ENCODE measurements at places on chromosomes 2 and 18.

DNA sequence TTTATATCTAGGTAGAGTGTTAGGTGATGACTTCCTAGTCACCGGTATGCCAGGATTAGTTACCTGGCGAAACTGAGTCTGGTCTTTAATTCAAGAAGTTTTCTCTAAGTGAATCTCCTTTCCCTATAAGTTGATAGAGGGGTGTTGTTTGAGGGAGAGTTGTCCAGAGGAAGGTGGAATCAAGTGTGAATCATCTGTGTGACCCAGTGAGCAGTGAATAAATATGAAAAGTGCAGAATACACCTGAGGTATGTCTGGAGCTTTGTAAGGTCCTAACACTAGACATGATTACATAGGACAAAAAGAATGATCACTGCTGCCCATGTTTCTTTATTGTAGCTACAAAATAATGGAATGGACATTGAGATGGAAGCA, 11.2 kb downstream of the POU3F3 start:
- DNase-seq: no peak

- DNase-seq: no peak
Measured at GRCh38 chr2:111905990-111906735, 7.8 kb downstream of the MERTK start.

- DNase-seq: no peak
Measured at GRCh38 chr2:1481406-1482252, 68.4 kb downstream of the TPO start.

- no peak for DNase-seq
Measured at GRCh38 chr2:239187464-239188253, 213.2 kb downstream of the HDAC4 start.

GRCh38 chr2:68564426-68564825, 79.0 kb upstream of the PROKR1 start:
- no peak for DNase-seq

DNA sequence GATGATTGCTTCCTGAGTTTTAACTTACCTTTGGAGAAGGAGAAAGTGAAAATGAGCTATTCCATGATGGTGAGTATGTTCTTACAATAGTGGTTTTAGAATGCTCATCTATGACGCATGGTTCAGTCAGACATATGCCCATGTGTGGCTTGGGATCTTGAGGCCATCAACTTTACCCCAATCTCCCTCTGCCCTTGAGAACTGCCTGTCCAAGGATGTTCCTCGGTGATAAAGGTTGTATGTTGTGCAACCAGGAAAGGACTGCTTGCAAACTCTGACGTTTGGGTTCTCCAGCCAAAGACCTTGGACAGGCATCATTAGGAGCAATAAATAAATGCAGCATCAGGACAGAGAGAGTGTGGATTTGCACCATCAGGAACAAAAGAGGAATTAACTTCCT, 165.0 kb downstream of the ZEB2 start:
- DNase-seq: no peak

DNA sequence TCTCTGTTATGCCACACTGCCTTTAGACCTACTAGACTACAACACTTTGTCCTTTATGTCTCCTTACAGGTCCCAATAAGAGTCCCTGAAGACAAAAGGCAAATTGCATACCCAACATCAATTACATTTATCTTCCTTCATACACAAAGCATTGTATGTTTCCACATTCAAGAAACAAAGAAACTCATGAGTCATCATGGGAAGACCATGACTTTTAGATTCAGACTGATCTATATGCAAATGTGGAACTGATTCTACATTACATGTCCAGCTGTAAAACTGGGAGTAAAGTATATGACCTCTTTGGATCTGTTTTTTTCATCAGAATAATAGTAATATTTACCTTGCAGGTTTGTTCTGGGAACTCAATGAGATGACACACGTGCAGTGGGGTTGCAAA, 25.2 kb upstream of the HNMT start:
- no peak for DNase-seq

- no peak for DNase-seq
Measured at GRCh38 chr2:99414566-99414965, 75.3 kb downstream of the REV1 start.

GRCh38 chr2:10934308-10934978, 22.7 kb downstream of the KCNF1 start:
- no peak for DNase-seq

- peak; percentile 35 for DNase-seq
Measured at GRCh38 chr2:85887566-85888019, 1.2 kb downstream of the ST3GAL5 start.

DNA sequence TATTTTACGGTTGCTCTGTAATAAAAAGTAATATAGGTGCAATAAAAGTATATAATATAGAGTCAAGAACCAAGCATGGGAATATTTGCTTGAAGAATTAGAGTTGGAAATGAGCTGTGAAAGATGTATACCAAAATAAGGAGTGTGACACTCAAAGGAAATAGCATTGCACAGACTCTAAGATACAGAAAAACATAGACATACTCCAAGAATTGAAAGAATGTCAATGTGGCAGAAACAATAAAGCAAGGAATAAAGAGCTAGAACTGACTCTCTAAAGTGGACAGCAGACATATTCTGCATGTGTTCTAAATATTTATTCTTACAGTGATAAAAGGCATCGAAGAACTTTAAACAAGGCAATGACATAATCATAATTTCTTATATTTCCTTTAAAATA, 561.1 kb upstream of the SETBP1 start:
- DNase-seq: no peak

DNA sequence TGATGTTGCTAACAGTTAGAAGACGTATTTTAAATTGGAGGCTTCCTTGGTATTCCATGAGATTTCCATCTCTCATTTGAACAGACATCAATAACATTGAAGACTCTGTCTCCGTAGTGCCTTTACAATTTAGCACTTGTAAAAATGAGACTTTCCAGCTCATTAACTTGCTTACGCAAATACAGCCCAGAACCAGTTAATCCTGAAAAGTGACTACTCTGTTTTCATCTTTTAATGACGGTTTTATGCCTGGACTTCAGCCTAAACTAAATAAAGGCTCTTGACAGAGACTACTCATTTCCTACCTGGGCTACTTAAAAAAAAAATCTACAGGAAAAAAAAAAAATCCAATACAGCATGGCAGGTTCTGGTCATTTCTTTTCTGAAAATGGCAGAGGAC, 148.6 kb downstream of the LRATD1 start:
- DNase-seq: no peak

- DNase-seq: no peak
Measured at GRCh38 chr2:168712053-168712452, 90.4 kb upstream of the NOSTRIN start.

GRCh38 chr2:233209533-233210171, 41.8 kb upstream of the ATG16L1 start:
- DNase-seq: no peak

GRCh38 chr18:31510319-31510718, 12.3 kb downstream of the DSG2 start:
- no peak for DNase-seq
